ENCODE measurements at places on chromosomes 2 and 18.

DNA sequence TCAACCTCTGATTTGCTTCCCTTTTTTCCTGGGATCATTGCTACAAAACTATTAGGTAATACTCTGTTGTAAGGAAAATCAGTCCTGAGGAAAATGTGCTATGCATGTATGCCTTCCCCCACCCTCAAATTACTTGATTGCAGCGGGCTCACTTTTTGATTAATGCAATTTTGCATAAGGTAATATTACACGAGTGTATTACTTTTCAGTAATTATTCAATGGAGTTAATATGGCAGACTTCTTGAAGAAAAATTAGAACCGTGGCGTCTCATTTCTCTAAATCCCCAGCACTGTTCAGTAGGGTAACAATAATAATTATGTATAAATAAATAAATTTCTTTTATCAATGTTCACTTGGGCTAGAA is 527.6 kb upstream of the FANCL start:
- no peak for DNase-seq

DNA sequence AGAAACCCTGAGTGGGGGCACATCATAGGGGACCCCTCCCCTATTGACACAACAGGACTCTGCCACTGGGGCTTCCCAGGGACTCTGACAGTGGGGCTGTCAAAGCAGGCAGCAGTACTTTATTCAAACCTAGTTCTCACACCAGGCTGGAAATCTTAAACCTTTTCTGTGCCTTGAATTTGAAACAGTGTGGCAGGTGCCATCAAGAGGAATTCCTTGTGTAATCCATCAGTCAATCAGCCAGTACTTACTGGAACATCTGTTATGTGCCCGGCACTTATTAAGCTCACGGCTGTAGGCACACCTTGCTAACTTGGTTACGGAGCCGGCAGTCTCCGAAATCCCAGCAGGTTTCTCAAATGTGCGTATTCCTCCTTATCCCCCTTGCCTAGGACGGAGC is 12.0 kb downstream of the GLI2 start:
- no peak for DNase-seq

- no peak for DNase-seq
Measured at GRCh38 chr18:48328473-48329210, 80.5 kb downstream of the ZBTB7C start.

DNA sequence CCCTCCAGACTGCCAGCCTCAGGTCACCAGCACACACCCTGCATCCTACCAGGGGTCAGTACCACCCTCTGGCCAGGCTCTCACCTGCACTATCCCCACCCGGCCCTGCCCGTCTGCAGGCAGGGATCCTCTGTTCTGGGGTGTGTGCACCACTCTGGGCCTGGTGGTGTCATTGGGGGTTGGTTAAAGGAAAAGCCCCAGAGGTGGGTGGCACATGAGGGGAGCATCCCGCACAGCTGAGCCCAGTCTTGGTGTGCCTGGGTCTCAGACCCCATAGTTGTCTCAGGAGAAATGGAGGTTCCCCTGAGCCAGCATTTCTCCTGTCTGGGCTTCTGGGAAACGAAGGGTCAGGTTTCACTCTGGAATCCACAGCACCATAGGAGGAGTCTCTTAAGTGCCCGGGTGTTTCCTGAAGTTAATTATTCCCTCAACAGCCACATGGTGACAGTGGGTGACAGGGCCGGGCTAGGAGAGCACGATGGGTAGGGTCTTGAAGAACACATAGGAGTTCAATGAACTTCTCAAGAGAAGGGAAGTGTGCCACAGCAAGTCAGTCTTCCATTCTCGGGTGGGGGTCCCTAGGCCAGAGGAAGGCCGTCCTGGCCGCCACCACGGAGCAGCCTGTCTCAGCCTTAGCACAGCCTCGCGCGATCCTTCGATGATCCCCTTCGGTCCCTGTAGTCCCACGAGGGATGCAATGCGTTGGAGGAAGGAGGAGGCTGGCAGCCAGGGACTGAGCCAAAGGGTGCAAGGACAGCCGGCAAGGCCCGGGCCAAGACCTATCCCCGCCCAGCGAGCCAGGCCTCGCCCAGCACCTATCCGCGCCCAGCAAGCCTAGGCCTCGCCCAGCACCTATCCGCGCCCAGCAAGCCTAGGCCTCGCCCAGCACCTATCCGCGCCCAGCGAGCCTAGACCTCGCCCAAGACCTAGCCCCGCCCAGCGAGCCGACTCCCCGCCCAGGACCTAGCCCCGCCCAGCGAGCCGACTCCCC is 1.1 kb upstream of the FARP2 start:
- DNase-seq, result peak; percentile 75

DNA sequence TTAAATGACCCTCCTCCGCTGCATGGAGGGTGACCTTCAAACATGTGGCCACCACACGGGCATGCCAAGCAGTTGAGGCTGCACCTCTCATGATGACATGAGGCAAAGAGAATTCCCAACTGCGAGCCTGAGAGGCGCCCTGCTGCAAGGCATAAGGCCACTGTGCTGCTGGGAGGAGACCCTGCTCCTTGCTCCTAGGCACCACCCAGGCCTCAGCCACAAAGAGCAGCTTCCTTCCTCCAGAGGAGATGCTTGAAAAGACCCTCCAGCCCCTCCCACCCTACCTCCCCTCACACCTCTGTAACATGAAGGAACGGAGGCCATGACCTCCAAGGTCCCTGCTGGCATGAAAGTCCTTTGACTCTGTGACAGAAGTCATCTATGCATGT is 11.4 kb downstream of the CHST10 start:
- no peak for DNase-seq

GRCh38 chr2:119943058-119943457 is 69.8 kb upstream of the EPB41L5 start:
- DNase-seq, result no peak

GRCh38 chr2:127472268-127472667 is 54.0 kb downstream of the IWS1 start:
- no peak for DNase-seq

GRCh38 chr18:61803393-61803792 is 89.4 kb downstream of the RNF152 start:
- DNase-seq, result no peak

- peak; percentile 80 for DNase-seq
Measured at GRCh38 chr18:9914584-9915290, 921 bp downstream of the VAPA start.

DNA sequence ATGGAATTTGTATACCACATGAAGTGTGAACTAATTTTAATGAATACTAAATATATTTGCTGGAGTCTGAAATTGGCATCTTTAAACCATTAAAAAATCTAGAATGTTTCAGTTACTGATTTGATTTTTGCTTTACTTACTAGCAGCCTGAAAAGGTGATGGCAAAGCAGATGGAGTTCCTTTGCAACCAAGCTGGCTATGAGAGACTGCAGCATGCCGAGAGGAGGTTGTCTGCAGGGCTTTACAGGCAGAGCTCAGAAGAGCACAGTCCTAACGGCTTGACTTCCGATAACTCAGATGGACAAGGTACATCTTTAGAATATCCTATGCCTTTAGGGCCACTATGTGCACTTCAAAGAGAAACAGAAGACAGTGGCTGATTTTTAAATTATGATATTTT is 36.5 kb downstream of the NAB1 start:
- no peak for DNase-seq

- peak; percentile 83 for DNase-seq
Measured at GRCh38 chr18:24014062-24014985, at the start of gene TTC39C. Gene TTC39C (plus strand): TSS chr18:24014754. CDS start chr18:24014872, 118 bp downstream.

GRCh38 chr18:12421732-12422131 is 14.0 kb downstream of the PRELID3A start:
- DNase-seq, result no peak

DNA sequence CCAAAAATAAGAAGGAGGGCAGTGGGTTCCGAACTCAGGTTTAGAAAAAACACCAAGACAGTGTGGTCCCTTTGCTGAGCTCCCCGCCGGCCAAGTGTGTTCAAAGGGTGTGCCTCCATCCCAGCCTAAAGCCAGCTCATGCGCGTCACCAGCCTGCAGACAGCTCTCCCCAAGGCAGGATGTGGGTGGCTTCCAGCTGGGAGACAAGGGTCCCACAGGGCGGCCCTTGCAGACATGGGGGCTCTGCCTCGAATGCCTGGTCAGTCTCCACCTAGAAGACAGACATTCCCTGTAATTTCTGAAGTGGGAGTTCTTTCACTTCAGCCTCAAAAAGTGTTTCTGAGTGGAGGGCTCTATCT is 135.8 kb upstream of the GPC1 start:
- DNase-seq, result no peak

DNA sequence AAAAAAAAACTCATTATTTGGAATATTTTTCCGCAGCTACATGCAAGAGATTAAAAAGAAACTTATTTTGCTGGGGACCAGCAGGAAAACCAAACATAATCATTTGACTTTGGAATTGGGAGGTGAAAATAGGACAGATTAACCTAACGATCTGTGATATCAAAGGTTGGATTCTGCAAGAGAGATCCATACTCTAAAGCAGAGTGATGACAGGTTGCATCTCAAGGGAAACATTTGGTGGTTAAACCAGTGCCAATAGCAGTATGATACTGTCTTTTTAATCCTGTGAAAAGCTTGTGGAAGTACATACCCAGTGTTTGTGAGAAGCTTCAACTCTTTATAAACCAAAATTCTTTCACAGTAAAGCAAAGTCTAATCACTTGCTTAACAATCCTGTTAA is 5.3 kb upstream of the IKZF2 start:
- no peak for DNase-seq

- DNase-seq, result peak; percentile 39
Measured at GRCh38 chr2:106140913-106141312, 53.2 kb downstream of the UXS1 start.

DNA sequence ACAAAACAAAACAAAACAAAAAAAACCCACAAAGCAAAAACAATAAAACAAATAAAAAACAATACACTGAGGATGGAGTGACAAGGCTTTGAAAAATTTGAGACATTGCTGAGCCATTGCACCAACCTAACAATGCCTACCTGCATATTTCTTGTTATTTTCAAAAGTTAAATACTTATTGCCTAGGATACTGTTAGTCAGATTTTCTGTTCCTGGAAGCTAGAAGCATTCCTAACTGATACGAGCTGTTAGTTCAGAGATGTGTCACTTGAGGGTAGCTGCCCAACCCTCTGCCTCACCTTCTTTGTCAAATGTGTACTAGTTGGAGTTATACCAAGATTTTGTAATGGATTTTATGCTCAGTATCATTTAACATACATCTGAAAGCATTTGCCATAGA is 187.2 kb downstream of the TXNL1 start:
- DNase-seq, result no peak

GRCh38 chr2:37357069-37357468 is 12.6 kb downstream of the QPCT start:
- DNase-seq, result no peak

- DNase-seq, result no peak
Measured at GRCh38 chr2:169965495-169965894, 138.2 kb downstream of the UBR3 start.

DNA sequence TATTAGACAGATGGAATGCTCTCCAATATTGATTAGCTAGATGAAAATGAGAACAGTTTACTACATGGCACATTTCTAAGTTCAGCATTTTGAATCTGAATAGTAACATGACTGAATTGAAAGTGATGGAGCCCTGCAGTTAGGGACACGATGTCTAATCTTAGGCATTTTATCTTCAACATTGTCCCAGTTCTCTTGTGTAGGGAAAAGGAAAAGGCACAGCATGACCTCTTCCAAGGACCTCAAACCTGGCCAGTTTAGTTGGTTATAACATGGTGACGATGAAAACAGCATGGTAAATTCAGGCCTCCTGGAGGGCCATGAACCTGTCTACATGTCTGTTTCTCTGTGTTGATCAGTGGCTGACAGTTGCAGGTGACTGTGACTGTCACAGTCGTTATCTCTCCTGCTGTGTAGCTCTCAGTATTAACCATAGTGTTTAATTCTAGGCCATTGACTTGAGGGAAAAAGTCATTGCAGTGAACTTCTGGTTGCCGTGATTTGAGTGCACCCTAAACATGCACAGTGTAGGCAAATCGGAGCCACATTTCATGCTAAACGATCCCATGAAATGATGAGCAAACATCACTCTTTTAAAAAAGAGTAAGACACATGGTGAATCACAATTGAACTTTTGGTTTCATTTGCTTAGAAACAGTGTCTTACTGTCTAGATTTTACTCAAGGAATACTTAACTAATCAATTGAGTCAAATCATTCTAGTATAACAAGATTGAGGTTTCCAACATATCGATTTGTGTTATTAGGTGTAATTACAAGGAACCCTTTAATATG is 129.7 kb downstream of the PHLPP1 start:
- DNase-seq, result no peak

DNA sequence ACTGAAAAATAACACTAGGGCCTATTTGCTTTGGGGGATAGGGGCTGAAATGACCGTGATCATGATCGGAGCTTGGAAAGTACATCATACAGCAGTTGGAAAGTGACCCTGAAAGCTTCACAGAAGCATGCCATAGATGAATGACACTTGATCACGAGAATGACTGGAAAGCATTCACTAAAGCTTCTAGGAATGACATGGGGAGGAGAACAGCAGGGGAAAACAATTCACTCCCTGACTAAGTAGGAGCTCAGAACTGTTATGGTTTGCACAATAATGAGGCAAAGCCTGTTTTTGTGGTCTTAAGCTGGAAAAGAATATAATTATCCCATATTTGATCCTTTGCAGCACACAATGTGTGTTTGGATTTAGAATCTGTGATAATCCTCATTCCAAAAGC is 237.5 kb downstream of the NOL4 start:
- no peak for DNase-seq

- DNase-seq, result no peak
Measured at GRCh38 chr2:190722835-190723234, 74.0 kb downstream of the NAB1 start.

- no peak for DNase-seq
Measured at GRCh38 chr2:48248251-48248933, 281.6 kb upstream of the STON1 start.

GRCh38 chr2:132279344-132279743 is 117.6 kb upstream of the ANKRD30BL start:
- no peak for DNase-seq

DNA sequence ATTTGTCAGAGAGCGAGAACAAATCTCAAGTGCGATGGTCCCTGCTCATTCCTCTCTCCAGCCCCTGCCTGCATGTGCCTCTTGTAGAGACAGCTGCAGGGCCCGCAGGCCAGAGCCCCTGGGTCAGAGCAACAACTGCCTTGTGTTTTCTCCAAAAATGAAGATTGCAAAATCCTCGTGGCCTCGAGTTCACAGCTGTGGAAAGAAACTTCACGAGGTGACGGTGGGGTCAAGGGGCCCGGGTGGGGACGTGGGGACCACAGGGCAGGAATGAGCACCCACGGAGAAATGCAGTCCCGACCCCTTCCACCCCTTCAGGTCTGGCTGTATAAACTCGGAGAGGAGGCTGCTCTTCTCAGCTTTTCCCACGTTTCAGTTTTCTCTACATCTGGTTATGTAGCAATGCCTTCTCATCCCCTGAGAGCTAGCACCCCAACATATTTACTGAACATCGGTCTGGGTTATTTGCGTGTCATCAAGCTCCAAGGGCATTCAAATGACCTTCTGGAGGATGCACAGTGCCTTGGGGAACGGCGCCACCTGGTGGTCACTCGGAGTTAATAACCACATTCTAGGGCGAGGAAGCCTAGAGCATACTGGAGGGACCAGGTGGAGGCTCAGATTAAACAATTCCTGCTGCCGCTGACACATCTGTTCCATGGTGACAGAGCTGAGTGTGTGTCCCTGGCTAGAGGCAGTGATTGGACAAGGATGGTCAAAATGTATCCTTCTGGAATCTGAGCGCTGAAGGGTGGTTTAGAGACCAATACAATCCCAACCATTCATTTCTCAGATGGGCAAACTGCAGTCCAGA is 91.4 kb upstream of the CYRIA start:
- peak; percentile 46 for DNase-seq

GRCh38 chr2:142536966-142537365 is 340.5 kb upstream of the KYNU start:
- no peak for DNase-seq

GRCh38 chr2:14126846-14127245 is 505.7 kb upstream of the LRATD1 start:
- no peak for DNase-seq
